ENCODE measurements at places on chromosomes 3 and 15.

- no peak for DNase-seq
Observed at GRCh38 chr3:53493595-53493962, 832 bp upstream of the CACNA1D start.

DNA sequence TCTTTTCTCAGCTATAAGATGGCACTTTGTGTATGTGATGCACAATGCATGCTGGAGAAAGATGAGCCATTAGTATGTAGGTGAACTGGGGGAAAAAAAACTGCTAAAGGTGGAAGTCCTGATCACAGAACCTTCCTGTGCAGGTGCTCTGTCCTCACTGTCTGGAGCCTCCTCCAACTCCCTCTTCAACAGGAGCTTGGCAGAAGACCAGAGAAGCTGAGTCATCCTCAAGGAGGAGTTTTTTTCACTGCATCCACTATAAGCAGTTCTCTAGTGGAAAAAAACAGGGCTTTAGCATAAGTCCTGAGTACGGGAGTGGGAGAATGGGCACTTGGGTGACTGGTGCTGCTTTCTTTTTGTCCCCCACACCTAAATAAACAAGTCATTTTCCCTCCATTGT, 168.4 kb upstream of the CADPS start:
- no peak for DNase-seq

DNA sequence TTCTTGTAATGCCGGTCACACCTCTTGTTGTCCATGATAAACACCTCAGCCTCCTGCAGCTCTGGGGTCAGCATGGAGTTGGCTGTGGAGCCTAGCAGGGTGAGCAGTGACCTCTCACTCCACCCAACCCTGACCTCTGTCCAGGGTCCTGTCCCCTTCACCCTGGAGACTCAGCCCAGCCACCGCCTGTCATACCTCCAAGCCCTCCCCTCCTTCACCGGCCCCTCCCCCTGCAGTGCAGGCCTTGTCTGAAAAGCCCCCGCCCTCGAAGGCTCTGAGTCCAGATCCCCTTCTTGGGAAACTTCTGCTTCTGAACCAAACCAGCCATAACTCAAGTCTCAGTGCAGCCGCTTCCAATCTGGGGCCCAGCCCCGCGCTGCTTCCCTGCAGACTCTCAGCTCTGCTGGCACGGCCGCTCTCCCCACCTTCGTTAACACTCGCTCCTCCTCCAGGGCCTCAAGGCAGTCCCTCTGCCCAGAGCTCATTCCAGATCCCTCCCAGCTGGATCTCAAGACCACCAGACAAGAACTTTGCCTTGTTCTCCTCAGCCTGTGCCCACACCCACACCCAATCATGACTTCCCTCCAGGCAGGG, 25.4 kb upstream of the PRSS50 start:
- no peak for DNase-seq

GRCh38 chr3:32614956-32615355, 44.3 kb upstream of the DYNC1LI1 start:
- no peak for DNase-seq

- no peak for DNase-seq
Observed at GRCh38 chr3:2976796-2977195, 133.4 kb downstream of the IL5RA start.

- no peak for DNase-seq
Observed at GRCh38 chr3:159751146-159751545, 237.5 kb upstream of the IL12A start.

DNA sequence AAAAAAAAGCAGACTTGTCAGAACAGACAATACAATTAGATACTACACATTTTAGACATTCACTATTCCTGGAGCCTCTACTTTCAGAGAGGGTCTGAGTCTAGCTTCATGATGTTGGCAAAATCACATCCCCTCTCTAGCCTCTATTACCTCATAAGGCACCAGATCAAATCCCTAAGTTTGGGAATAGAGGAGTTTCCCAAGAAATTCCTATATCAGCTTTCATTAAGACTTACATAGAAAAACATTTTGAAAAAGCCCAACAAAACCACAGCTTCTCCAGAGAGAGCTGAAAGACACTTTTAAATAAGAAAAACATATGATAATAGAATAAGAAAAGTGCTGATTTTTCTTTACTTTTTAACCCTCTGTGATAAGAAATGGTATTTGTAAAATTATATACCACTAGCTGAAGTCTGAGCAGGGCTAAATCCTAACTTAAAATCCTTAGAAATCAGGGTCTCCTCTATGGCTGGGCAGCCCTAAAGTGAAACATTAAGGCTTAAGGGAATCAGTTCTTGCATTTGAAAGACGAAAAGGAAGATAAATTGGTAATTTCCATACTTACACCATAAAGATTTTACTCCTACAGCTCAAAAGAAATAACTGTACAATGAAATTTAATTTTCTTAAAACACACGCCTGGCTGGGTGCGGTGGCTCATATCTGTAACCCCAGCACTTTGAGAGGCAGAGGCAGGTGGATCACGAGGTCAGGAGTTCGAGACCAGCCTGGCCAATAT, 4.3 kb downstream of the TBC1D2B start:
- DNase-seq: no peak

DNA sequence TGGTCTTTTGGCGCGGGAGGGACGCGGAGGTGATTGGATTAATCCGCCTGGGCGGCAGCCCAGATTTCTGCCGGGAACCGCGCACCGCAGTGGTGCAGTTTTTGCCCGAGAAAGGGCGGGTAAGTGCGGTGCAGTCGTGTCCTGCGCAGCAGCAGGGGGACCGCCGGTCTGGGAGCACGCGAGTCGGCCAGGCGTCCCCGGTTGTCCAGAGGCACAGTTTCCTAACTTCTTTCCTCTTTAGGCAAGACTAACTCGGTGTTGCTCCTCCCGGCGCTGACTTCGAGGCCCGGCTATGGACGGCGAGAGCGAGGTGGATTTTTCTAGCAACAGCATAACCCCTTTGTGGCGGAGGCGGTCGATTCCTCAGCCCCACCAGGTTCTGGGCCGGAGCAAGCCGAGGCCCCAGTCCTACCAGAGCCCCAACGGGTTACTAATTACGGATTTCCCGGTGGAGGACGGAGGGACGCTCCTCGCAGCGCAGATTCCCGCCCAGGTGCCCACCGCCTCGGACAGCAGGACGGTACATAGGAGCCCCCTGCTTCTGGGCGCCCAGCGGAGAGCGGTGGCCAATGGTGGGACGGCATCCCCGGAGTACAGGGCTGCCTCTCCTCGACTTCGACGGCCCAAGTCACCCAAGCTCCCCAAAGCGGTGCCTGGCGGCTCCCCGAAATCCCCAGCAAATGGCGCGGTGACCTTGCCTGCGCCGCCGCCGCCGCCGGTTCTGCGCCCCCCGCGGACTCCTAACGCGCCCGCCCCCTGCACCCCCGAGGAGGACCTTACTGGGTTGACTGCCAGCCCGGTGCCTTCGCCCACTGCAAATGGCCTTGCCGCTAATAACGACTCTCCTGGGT, 736 bp downstream of the ARHGEF26 start:
- DNase-seq: no peak

DNA sequence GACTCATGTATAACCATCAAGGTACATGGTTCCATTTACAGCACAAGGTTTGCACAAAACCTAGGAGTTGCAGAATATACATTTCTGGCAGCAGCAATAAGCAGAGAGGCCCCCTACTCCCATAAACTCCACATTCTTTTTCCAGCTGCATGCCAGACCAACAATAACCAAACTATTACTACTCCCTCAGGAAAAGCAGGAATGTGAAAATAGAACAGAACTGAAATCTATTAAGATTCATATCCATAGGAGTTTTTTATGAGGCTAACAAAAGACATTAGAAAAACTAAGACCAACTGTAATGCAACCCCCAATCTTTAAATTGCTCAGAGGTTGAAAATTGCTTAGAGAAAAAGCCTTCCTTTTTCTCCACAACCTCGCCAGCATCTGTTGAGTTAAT, 27.6 kb upstream of the TOP2B start:
- DNase-seq: no peak

DNA sequence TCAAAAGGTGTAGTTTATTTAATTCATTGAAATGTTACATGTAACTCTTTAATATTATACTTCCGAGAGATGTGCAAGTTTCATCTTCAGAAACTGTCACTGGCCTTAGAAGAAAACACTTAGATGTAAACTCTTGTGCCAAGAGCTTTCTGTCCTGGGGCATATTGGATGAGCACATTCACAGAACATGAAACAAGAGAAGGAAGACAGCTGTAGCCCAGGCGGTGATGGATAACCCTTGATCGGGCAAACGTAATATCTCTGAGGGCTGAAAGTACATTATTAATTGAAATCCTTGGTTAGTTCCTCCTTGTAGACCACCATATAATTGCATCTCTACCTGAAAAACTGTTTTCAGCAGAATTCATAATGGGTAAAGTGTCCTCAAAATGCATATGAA, 67.4 kb downstream of the MECOM start:
- DNase-seq: no peak

GRCh38 chr3:44612678-44613077, 12.2 kb upstream of the ZNF197 start:
- no peak for DNase-seq

DNA sequence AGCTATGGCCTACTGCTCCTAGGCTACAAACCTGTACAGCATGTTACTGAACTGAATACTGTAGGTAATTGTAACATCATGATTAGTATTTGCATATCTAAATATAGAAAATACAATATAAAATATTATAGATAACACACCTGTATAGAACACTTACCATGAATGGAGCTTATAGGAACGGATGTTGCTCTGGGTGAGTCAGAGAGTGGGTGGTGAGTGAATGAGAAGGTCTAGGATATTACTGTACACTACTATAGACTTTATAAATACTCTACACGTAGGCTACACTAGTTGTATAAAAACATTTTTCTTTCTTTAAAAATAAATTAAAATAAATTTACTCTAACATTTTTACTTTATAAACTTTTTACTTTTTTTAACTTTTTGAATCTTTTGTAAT, 224.0 kb upstream of the CBLB start:
- DNase-seq: no peak

- no peak for DNase-seq
Observed at GRCh38 chr15:92617549-92618520, 37.7 kb downstream of the FAM174B start.

DNA sequence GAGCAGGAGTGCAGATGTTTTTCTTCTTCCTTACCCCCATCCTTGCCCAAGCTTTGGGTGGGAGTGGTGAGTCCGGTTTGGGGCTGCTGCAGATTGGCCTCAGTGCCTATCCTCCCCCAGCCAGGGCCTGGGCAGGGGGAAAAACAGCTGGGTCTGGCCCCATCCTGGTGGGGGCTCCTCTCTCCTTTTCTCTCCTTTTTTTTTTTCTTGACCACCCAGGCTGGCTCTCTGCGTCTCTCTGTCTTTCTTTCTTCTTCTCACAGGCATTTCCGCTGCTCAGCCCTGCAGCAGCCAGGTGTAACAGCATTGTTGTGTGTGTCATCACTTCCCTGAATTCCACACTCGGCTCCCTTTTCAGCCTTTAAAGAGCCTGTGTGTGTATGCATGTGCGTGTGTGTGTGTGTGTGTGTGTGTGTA, 2.0 kb downstream of the FOXL2NB start:
- DNase-seq: no peak

- no peak for DNase-seq
Observed at GRCh38 chr3:12831301-12831866, 10.0 kb downstream of the RPL32 start.

- no peak for DNase-seq
Observed at GRCh38 chr3:13579063-13579462, 30.1 kb downstream of the FBLN2 start.

DNA sequence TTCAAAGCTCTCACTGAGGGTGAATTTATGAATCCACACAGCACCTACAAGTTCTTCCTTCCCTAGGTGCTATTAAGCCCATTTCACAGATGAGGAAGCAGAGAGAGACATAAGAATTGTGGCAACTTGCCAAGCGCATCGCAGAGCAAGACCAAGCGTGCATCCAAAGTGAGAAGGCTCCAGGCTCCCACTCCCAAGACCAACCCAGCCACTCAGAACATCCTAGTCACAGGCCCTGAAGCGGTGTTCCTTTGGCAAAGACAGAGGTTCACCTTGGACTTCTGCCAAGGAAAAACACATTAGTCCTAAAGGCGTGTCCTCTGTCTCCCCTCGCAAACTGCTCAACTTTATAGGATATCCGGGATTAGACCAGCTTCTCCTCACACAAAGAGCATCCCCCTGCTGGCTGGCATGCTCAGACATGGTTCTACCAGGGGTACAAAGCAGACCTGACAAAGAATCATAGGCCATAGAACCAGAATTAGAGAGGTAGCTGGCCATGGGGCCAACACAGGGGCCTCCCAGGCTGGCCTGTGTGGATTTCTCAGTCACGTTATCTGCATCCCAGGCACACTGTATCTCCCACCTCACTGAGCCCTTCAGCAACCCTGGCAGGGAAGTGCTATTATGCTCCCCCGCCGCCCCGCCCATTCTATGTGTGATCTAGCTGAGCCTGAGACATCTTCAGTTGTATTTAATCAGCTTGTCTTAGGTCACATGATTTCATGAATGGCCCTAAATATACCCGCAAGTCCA, 160.2 kb downstream of the FOXP1 start:
- DNase-seq: no peak

DNA sequence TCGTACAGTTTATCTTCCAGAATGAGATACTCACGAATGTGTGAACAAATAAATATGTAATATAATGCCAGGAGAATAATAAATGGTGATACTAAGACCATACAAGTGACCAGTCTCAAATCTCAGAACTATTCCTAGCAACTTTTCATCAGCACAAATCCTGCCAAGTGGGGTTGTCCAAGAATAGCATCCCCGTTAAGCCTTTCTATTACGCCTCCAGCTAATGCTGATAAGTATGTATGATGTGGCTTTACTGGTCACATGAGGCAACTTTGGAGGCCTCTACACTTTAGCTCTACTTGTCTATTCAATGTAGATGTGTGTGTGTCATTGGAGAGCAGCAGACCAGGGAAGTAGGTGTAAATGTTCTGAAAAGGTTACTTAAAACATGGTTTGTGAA, 129.5 kb downstream of the KCNMB2 start:
- no peak for DNase-seq

- DNase-seq: no peak
Observed at GRCh38 chr3:48560648-48561018, 2.9 kb downstream of the UCN2 start.

DNA sequence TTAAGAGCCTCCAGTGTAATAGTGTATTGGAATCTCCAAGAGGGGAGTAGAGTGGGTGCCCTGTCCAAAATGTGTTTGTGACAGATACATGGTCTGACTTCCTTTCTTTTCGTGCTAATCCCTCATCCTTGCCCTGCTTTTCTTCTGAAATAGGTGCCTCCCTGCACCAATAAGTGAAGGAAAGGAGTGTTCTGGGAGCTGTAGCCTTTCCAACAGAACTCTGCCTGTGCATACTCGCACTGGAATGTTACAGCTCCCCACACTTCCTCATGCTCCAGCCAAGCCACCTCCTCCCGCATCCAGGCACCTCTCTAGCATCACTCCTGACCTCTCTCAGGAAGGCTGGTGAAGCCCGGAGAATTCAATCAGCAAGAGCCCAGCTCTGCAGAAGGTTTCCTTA, 478.0 kb downstream of the GABRG3 start:
- no peak for DNase-seq

DNA sequence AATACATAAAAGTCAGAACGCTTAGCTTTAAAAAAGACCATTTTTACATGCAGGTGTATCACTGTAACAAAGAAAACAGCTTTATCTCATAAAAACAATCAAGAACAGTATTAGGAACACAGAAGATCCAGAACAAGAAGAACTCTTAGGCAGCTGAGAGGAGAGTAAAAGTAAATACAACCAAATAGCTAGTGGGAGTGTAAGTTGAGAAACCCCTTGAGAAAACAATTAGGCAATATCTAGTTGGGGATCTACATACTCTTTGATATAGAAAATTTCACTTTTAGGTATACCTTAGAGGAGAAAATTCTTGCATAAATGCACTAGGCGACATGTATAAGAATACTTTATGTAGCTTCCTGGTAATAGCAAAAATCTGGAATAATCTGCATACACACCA, 7.5 kb downstream of the TMF1 start:
- no peak for DNase-seq
